Stimulated activated CD8-positive, alpha-beta memory T cell treated with anti-CD3 and anti-CD28 coated beads, Interleukin-7, amount 100 ng/mL, for 48 hours (primary cell): ENCODE measurements at places on chromosomes 6 and 20.

GRCh38 chr6:147678253-147678652 lies 169.8 kb downstream of the SAMD5 start:
- DNase-seq = no peak

DNA sequence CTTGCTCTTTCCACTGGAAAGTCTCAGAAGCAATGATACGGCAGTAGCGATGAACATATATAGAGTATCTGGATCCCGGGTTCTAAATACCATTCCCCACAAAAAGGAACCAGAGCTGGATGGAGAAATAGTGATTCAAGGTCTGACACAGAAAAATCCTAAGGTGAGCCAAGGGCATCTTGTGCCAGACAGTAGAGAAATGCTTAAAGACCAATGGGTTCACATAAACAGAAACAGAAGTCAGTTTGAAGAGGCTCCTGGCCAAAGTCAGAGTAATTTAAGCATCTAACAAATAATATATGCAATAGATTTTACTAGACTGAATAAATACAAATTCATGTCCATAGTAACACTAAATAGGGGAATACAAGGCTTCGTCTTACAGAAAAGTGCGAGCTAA lies 54.7 kb downstream of the RGS17 start:
- no peak for DNase-seq

GRCh38 chr6:37654727-37655500 lies 42.8 kb downstream of the MDGA1 start:
- no peak for DNase-seq

GRCh38 chr6:4225161-4225872 lies 89.9 kb upstream of the ECI2 start:
- DNase-seq = no peak

DNA sequence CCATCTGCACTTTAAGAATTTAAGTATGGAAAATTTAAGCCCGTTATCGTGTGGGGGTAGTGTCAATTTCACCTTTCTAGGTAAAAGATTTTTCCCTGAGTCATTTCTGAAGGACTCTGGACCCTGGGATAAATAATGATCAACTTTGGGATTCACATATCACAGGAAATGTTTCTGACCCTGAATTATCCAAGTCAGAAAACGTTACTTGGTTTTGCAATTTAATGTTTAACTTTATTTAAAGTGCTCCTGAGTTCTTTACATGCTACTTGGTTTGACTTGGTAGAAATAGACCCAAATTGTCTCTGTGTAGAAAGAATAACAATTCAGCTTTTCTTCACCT lies 1.5 kb upstream of the SLC17A3 start:
- no peak for DNase-seq

DNA sequence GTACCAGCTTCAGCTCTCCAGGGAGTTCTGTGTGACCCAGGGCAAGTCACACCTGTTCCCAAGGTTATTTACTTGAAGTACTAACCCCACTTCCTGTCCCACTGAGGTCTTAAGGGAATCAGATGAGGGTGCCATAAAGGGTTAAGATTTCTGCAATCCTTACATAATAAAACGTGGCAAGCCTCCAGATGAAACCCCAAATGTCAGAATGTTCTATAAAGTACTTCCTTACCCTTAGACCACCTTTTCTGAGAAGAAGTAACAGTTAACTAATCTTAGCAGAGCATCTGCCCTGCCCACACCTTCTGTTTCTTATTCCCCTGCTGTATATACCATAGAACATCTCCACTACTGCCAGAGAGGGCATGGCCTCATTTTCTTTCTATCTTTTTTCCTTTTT lies 6.0 kb upstream of the AVP start:
- DNase-seq = no peak

- DNase-seq = no peak
Measured at GRCh38 chr20:62792182-62792939, 3.9 kb upstream of the MRGBP start.

- DNase-seq = no peak
Measured at GRCh38 chr6:41763470-41763869, 16.2 kb downstream of the FRS3 start.

DNA sequence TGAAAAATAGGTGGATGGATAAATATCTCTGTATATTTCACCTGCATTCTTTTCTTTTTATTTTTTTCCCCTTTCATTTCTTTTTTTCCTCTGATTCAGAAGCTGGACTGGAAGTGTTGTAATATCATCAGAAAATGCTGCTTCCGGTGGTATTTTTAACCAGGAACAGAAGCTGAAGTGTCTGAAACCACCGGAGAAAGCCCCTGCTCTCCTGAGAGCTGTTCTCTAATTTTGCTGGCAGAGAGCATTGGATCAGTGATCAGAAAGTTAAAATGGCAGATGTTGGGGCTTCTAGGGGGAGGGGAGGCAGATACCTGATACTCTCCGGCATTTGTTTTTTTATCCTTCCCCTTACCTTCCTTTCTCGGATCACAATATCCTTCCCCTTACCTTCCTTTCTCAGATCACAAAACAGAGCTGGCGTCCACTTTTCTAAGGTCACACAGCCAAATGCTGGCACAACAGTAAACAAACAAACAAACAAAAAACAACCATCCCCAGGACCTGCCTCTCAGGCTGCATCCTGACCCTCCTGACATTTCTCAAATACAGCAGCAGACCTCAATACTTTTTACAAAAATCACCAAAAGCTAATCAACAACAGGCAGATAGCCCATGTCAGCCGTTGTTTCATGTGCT lies 143.2 kb upstream of the ZNF217 start:
- DNase-seq = no peak

DNA sequence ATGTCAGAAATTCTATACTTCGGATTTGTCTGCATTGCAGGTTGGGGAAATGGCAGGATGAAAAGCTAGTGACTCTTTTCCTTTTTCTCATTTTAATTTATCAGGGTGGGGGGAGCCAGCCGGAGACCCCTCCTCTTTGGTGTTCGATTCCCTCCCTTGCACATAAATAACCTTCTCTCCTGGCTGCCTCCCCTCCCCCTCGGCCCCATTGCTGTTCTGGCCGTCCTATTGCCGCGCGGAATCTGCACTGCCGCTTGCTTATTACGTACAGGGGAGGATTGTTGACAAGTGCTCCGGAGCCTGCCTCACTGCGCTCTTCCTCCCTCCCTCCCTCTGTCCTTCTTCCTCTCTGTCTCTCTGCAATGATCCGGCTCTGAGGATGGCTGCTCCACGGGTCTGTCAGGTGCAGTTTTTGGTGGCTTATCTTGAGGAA lies 154.7 kb downstream of the JARID2 start:
- no peak for DNase-seq

- no peak for DNase-seq
Measured at GRCh38 chr20:7879883-7880282, 60.4 kb downstream of the HAO1 start.

DNA sequence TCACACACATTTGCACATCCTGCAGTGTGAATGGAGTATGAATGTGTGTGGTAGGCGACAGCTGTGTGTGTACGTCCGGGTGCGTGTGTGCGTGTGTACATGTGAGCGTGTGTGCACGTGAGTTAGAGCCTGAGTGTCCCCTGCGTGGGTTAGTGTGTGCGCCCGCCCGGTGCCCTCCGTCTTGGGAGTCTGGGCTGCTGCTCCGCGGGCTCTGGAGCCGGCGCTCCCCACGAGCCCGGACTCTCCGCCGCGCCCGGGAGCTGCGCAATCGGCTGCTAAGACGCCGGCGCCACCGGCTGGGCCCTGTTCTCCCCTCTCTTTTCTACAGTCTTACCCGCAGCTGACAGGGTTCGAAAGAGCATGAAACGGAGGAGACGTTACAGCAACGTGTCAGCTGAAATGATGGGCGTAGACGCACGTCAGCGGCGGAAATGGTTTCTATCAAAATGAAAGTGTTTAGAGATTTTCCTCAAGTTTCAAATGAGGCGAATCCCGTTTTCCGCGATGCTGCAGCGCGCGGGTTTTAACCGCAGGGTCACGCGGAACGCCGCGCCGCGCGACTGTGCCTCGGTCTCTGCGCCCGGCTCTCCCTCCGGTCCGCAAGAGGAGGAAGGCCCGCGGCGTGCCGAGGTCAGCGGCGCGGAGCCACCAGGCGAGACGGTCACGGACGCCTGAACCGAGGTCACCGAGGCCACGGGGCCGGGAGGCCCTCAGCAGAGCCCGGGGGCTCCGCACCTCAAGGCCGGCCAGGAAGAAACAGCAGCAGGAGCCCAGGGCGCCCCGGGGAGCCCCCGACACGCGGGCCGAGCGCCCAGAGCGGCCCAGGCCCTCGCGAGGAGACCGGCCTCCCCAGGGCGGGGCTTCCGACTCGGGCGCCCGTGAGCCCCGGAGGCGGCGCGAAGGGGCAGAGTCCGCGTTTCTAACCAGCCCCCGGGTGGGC lies 95.3 kb upstream of the BHLHE23 start:
- peak; percentile 20 for DNase-seq

DNA sequence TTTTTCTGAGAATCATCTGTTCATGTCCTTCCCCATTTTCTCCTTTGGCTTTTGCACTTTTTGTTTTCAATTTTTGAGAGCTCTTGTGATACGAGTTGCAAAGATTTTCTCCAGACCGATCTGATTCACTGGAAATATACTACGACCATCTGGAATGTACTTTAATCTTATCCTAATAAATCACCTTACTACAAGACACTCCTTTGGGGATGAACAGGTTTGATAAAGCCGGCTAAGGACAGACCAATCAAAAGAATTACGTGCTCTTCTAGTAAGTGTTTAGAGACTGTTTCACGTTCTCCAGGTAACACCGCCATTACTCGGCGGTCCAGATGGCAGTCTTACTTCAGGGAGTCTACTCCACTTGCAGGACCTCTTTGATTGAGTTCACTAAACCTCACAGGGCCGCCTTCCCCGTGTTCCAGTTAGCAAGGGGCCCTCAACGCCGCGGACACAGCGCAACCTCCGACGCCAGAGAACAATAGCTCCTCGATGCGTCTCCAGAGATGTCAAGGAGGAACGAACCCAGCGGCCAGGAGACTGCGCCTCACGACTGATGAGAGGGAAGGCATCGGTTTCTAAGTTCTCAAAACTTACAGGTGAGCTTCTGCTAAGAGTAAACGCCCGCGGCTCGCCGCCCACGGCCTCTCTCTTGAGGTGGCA lies 920 bp upstream of the WTAP start:
- DNase-seq = no peak

- DNase-seq = no peak
Measured at GRCh38 chr6:110606151-110606550, 129.7 kb upstream of the SLC22A16 start.

DNA sequence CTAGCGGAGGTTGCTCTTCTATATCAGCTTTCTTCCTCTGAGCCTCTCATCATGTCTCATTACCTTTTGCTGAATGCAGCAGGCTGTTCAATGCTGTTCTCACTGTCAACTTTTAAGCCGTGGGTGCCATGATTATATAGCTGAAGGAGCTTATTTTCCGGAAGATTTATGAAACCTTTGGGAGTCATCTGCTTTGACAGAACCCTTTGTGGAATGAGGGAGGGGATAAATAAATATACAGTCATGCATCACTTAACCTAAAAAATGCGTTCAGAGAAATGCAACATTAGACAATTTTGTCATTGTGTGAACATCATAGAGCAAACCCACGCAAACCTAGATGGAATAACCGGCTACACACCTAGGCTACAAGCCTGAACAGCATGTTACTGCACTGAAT lies 102.2 kb upstream of the AKAP12 start:
- DNase-seq = no peak

GRCh38 chr6:70708448-70708847 lies 40.8 kb downstream of the SMAP1 start:
- no peak for DNase-seq

GRCh38 chr20:63067266-63067635 lies 60.5 kb upstream of the BHLHE23 start:
- no peak for DNase-seq

DNA sequence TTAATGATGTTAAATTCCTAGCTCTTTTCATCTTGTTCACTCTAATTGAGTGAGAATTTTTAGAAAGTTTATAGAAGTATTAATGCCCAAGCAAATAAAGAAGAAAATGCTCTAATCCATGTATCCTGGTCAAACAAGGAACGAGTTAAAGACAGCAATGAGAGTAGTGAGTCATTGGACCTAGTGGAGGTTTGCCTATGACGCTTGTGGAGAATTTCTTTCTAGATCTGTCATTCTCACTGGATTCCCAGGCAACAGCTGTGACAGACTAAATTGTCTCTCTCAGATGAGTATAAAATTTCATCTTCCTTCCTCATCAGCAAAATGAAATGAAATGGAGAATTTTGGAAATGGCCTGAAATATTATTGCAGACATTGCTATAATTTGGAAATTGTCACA lies 127.9 kb downstream of the COL19A1 start:
- DNase-seq = no peak

DNA sequence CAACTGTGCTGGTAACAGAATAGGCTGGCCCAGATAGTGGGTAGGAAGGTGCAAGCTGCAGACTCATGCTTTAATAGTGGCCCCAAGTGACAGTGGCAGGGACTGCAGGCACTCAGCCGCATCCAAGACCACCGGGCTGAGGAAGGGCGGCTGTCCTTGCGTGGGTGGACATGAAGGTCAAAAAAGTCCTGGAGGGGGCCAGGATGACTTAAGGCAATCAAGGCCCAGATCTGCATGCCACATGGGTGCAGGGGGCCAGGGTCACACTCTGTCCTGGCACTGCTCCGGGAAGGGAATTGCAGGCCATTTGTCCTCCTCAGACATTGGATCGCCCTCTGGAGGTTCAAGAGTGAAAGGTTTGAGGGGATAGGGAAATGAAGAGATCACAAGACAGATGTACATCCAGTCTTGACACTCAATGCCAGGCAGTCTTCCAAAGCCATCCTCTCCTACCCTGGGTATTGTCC lies 10.4 kb upstream of the VNN2 start:
- no peak for DNase-seq

DNA sequence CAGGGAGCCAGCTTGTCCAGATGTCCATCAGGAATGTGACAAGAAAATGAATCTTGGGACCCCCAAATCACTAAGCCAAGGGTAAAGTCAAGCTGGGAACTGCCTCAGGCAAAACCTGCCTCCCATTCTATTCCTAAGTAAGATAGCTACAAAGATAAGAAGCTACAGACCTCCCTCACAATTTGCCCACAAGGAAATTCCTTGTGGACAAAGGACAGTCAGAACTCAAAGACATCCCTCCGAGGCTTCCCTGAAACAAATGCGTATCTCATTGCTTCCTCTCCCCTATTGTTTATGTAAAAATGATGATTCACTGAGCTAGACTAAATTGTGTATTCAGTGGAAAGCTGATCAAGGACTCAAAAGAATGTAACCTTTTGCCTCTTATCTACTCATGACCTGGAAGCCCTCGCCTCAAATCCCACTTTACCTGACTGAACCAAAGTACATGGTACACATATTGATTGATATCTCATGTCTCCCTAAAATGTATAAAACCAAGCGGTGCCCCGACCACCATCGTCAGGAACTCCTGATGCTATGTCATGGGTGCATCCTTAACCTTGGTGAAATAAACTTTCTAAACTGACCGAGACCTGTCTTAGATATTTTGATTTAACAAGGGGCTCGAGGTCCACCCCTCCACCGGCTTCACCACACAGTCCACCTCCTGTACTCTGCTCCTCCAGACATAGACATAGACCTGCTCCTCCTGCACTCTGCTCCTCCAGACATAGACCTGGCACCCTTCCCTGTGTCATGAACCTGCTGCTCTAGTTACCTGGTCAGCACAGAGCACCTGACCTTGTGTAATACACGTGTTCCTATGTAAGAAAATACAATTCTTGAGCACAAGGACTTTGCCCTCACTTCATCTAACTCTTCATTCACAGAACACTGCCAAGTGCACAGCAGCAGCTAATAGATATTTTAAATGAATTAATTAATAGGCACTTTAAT lies 81.4 kb downstream of the WDR27 start:
- no peak for DNase-seq
